Stimulated activated naive CD4-positive, alpha-beta T cell (primary cell): ENCODE measurements at places on chromosomes 6 and 20.

- no peak for DNase-seq
Observed at GRCh38 chr6:56693246-56693607, 50.5 kb upstream of the DST start.

DNA sequence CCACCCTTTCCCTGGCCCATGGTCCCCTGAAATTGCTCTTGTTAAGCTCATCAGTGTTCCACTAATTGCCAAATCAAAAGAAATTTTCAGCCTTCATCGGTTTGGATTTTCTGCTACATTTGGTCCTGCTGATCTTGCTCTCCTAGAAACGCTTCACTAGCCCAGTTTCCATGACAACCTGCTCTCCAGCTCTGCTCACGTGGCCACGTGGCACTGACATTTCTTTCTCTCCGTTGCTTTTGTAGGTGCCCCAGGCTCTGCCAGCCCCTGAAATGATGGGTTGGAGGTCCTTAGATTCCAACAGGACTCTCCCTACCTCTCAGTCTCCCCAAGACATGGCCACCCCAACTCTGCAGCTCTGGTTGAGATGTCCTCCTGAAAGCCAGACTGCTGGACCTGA, 45.8 kb upstream of the NNAT start:
- DNase-seq: no peak

DNA sequence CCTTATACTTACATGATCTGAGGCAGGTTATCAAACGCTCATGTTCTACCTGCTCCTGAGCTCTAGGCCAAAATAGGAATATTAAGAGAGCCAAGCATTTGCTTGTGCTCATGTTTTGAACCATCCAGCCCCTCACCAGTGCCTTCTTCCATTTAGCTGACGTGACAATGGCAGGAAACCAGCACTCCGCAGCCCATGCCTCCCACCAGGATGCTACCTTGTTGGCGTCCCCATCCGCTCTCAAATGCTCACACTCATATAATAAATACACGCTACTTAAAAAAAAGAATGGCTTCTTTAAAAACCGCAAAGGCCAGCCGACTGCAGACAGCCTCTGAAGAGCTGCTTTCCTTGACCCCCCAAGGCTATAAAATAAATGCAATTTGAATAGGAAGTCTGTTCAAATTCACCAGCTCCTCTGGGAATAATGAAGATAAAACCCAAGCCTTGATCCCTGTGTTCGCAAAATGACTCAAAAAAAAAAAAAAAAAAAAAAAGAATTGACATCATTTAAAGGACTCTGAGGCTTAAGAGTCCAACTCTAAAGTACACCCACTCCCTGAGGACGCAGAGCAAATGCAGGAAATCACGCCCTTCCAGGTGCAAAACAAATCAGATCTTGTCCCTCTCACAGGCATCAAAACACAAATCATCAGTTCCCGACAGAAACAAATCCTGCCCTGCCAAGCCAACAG, 29.0 kb downstream of the RNASET2 start:
- DNase-seq: no peak

DNA sequence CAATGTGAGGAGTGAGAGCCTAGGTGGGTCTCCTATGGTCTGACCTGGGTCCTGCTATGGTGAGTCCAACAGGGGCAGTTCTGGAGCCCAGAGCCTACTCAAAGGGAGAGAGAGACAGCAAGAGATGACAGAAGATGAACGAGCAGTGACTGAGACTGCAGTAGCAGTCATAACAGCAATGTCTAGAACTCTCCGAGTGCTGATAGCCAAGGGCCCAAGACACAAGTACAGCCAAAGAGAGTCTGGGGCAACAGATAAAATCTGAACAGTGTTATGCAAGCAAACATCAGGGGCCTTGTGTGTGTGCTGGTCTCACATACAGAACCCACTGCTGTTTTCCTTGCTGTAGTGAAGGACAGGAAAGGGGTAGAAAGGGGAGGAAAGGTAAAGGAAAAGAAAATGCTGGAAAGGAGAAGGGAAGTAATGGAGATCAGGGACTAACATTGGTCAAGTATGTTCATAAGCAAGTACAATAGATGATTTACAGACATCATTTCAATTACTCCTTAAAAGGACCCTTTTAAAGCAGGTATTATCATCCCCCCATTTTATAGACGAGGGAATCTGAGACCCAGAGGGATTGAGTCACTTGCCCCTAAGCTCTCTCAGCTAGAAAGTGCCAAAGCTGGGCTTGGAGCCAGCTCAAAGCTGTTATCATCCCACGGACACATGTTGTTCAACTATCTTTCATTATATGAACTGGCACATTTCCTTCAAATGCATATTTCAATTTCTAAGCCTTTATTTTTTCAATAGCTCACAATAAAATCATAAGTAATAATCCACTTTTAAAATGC, 182.3 kb upstream of the RAB32 start:
- DNase-seq: no peak

DNA sequence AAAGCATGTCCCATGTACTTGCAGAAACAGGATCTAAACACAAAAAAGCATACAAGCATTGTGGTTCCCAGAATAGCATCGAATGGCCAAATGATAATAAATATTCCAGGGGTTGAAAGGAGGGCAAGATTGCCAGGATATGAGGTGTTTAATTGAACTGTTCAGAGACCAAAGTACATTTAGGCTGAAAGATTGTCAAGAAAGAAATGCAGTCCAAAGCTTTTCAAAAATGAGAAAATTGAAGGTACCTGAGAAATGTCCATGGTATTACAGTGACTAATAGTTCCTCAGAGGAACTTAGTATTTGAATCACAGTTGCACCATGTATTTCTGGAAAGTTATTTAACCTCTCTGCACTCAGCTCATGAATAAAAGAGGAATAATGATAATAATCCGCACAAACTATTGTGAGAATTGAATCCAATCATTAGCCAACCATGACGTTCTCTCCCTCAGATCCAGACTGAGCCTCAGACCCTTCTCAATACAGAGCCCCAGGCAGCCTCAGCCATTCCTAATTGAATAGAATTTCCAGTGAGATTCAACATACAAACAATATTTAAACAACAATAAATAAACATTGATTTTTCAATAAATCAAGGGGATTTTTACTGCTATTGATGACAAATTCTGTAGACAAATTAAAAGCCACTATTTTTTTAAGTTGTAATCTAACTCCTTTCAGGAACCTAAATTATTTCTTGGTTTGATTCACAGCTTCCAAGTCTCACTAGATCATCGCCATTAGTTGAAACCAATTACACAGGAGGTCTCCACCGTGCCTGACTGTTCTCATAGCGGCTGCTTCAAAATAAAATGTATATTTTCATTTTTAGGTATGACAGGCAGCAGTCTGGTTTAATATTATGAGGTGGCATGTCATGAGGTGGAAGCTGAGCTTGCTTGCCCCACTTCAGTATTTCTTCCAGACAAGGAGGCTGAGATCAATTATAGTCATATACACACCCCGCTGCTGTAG, 144.3 kb upstream of the TENT5A start:
- no peak for DNase-seq

GRCh38 chr6:109486068-109486467, 3.0 kb upstream of the ZBTB24 start:
- no peak for DNase-seq

- DNase-seq: no peak
Observed at GRCh38 chr20:61575151-61575937, 323.3 kb downstream of the CDH4 start.

GRCh38 chr6:157099912-157100593, 223.3 kb downstream of the TMEM242 start:
- peak; percentile 62 for DNase-seq

- no peak for DNase-seq
Observed at GRCh38 chr6:125868252-125868651, 77.5 kb downstream of the NCOA7 start.

GRCh38 chr6:25042036-25042521, 106.3 kb upstream of the RIPOR2 start:
- peak; percentile 33 for DNase-seq

DNA sequence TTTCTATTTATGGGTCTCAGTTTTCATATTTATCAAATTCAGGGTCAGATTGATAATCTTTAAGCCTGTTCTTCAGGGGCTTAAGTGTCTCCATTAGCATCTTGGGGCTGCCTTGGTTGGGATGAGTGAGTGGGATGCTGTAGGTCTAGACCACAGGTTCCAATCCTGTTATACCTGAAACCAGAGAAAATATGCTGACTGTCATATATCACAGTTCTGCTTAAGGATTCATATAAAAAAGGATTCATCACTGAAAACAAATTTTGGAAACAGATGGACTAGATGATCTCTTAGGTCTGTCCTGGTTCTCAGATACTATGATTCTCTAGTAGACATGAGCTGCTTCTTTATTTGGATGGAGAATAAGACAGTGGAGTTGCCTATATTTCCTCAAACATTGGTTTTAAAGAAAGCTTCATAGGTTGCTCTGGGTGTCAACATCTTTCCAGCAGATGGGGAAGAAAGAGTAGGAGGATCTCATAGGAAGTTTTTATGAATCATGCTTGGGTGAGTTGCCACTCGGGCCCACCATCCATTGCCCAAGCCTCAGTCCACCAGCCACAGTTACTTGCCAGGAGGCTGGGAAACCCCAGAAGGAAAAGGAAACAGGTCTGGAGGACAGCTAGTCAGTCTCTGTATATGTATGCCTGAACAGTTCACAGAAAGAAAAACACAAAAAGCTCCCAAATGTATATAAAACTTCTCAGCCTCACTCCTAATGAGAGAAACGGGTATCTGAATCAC, 42.9 kb upstream of the MAP7 start:
- DNase-seq: no peak

DNA sequence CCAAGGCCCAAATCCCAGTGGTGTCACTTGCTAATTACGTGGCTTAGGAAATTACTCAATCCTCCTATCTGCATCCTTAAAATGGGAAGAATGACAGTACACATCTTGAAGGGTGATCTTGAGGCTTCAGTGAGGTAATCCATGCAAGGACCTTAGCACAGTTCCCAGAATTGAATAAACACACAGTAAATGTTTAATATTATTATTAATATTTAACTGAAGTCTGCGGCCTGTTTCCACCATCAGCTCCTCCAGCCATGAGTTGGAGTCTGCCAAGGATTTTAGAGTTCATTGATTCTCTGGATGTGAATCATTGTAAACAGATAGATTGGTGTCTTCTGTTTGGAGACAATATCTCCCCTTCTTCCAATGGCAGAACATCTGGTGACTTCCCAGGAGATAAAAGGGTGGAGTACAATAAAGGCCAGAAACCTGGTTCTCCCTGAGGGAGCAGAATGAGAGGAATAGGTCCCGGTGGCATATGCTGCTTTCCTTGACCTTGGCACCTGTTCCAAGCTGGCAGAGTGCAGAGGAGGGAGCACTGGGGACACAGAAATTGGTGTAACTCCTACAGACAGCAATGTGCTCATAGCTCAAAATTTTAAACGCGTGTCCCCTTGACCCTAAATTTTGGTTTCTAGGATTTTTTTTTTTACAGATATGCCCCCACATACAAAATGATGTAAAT, 25.4 kb downstream of the UNC5CL start:
- no peak for DNase-seq

DNA sequence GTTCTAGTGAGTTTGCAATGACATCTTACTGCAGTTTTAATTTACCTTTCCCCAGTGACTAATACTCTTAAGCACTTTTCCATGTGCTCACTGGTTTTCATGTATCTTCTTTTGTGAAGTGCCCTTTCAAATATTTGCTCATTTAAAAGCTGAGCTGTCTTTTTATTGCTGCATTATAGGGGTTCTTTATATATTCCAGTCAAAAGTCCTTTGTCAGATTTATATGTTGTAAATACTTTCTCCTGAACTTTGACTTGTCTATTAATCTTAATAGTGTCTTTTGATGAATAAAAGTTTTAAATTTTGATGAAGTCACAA, 50.2 kb upstream of the ELOVL5 start:
- DNase-seq: no peak

DNA sequence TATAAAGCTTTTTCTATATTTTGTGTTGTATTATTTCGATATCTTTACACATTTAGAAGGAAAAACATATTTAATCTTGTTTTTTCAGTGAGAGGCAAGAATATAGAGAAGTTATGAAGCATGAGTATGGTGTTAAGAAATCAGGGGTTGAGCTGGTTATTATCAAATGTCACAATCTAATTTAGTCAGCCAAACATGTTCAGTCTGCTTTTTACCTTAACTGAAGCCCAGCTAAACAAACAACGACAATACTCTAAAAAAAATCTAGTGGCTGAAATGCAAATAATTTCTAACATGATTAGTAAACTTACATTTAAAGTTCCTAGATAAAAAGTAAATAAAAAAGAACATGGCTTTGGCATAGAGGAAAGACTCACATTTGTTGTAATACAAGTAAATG, 433.8 kb upstream of the NRSN1 start:
- no peak for DNase-seq

DNA sequence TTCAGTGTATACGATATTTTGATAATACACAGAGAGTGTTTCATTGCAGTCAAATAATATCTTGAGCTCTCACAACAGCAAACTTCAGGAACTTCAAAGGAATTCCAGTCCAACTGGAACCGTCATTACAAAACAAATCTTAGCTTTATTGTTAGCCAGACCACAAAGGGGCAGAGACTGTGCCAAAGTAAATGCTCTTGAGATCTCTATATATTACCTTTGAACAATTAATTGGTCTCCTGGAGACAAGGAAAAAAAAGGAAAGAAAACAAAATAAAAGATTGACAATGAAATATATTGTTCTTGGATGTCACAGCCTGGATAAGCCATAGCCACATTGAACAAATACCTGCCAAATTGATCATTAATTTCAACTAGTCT, 70.0 kb downstream of the FOXC1 start:
- DNase-seq: no peak

GRCh38 chr20:60400567-60400966, 442.3 kb downstream of the CDH26 start:
- no peak for DNase-seq

DNA sequence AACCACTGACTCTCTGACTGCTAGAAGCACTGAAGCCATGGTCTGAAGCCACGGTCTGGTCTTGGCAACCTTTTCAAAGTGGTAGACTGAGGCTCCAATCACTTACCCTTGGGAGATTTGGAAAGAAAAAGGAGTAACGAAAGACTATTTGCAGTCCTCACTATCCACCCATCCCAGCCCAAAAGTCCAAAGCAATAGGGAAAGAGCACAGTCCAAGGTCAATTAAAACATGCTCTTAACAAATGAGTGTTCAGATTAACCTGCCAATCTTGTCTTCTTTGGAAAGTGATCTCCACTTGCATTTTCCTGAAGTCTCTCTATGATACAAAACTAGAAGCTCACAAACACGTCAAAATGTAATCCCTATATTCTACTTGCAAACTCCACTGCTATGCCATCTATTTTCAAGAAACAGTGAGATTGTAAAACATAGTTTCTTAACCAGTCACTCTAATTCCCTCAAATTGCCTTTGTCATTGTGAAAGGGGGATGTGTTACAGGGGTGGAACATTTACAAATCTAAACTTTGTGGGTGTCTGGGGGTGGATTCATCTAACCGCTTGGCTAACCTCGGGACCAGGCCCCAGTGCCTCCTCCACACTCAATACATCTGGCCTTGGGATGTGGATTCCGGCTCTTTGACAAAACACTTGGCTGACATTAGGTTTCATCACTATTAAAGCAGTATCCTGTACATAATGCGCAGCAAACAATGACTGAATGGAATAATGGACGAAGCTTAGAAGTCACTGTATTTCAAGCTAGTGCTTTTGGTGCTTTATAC, 56.4 kb downstream of the B4GALT5 start:
- DNase-seq: no peak
